NCI-H226 (cell line): ENCODE measurements at places on chromosomes 11 and 22.

GRCh38 chr11:118971646-118972045 is at the start of gene FOXR1:
Gene FOXR1, plus strand, starts transcription at chr11:118971761. Its CDS starts 171 bp downstream, at chr11:118971932.
- DNase-seq: no peak

GRCh38 chr11:65427691-65428577 is 5.3 kb downstream of the NEAT1 start:
- peak; percentile 51 for DNase-seq

GRCh38 chr22:37274380-37274862 is 7.9 kb upstream of the CYTH4 start:
- DNase-seq: no peak

GRCh38 chr11:12087075-12088004 is 23.1 kb upstream of the MICAL2 start:
- peak; percentile 52 for DNase-seq

DNA sequence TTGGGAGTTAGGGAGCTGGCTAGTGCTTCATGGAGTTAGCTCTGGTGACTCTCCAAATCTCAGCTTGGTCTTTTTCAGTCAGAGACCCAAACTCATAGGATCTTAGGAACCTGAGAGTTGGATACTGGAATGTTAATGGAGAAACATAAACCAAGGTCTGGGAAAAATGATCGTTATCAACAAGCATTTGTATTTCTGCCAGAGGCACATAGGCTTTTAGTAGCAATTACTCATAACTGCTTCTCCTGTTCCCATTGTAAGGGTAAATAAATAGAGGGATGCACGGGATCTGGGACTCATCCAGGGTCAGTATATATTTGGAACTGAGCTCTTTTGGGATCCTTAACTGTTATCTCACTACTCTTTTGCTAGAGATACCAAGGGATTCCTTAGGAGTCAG is 4.8 kb downstream of the BARX2 start:
- no peak for DNase-seq

DNA sequence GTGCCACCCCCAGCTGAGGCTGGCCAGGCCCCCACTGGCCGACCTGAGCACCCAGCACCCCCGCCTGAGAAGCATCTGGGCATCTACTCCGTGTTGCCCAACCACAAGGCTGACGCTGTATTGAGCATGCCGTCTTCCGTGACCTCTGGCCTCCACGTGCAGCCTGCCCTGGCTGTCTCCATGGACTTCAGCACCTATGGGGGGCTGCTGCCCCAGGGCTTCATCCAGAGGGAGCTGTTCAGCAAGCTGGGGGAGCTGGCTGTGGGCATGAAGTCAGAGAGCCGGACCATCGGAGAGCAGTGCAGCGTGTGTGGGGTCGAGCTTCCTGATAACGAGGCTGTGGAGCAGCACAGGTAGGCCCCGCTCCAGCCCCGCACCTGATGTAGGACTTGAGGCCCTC is 4.7 kb downstream of the ZBTB16 start:
- DNase-seq: no peak
